ENCODE measurements at places on chromosomes 2 and 18.

GRCh38 chr2:19871836-19872235 lies 29.9 kb downstream of the TTC32 start:
- no peak for DNase-seq

DNA sequence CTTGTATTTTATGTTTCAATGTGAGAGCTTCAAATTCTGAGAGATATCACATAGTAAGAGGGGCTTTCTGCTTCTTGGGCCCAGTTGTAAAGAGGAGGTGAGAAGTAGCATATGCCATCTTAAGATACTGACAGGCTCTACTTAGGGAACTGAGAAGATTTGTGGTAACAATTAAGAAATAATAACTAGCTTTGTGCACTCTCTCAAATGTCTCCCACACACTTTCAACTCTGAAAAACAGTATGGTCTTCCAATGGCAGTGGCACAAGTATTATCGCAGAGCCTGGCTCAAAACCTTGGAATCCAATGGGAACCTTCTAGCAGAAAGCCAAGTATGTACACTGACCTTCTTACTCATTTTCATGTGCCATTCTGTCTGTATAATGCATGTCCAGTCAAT lies 80.3 kb upstream of the FAM237A start:
- no peak for DNase-seq

- DNase-seq: no peak
These were observed 48.3 kb upstream of the PLA2R1 start for GRCh38 chr2:160110674-160111239.

- DNase-seq: no peak
These were observed 53.7 kb upstream of the HDAC4 start for GRCh38 chr2:239454507-239454906.

GRCh38 chr18:48356151-48356745 lies 52.9 kb downstream of the ZBTB7C start:
- DNase-seq: no peak

GRCh38 chr2:1321321-1321720 lies 91.9 kb upstream of the TPO start:
- DNase-seq: no peak

DNA sequence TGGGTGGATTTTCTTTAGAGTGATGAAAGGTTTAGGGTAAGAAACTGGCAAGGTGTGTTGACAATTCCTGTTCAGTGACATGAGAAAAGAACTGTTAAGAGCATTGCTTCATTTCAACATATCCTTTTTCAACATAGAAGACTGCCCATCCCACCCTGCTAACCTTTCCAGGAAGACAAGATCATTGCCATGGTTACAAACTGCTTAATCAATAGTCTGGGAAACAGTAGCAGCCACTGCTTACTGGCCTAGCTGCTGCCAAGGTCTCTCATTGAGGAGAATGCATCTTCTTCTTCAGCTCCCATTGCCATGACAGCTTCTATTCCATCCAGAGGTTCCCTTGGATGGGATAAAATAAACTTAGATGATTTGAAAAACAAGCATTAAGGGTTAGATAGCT lies 212.1 kb downstream of the LRRTM1 start:
- no peak for DNase-seq

DNA sequence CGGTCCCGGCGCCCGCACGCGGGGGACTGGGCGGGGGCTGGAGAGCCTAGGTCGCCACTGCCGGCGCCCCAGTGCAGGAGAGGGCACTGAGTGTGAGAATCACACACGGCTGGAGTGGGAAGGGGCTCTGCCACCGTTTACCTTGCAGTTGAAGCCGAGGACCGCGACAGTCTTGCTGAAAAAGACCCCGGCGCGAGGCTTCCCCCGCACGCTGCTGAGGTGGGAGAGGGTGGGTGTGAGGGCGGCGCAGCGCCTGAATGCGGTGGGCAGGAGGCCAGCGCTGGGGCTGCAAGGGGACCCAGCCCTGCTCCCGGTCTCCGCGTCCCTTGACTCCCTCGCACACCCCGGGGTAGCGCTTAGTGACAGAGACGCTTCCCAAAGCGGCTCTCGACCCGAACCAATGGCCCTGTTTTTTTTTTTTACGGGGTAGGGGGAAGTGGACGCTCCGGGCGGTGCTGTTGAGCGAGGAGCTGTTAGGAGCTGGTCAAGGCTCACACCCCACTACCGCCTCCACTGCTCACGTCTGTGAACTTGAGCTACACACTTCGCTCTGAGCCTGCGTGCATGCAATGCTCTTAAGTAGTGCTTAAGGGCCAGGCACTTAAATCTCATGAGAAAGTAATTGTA lies 794 bp downstream of the NOTO start:
- no peak for DNase-seq

GRCh38 chr2:225027061-225027762 lies 15.1 kb downstream of the DOCK10 start:
- DNase-seq: no peak

DNA sequence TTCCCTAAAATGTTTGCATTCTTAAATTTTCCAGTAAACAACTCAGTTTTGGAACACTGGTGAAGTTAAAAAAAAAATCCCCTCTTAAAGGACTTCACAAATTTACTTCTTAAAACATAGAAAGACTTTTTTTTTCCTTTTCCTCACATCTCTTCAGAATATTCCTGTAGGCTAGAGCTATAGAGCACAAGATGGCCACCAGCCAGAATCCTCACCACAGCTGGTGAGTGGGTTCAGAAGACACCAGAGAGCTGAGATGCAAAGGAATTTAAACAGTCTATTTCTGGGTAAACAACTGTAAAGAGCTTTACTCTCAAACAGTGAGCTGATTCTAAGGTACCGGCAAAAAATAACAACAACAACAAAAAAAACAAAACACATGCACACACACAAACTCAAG lies 252.8 kb downstream of the LRP1B start:
- no peak for DNase-seq

DNA sequence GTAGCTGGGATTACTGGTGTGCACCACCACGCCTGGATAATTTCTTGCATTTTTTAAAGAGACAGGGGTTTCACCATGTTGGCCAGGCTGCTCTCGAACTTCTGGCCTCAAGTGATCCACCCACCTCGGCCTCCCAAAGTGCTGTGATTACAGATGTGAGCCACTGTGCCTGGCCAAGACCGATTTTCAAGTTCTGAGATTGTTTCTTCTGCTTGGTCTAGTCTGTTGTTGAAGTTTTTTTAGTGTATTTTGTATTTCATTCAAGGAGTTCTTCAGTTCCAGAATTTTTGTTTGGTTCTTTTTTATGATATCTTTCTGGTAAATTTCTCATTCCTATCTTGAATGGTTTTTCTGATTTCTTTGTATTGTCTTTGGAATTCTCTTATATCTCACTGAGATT lies 96.4 kb downstream of the ANKRD12 start:
- no peak for DNase-seq

DNA sequence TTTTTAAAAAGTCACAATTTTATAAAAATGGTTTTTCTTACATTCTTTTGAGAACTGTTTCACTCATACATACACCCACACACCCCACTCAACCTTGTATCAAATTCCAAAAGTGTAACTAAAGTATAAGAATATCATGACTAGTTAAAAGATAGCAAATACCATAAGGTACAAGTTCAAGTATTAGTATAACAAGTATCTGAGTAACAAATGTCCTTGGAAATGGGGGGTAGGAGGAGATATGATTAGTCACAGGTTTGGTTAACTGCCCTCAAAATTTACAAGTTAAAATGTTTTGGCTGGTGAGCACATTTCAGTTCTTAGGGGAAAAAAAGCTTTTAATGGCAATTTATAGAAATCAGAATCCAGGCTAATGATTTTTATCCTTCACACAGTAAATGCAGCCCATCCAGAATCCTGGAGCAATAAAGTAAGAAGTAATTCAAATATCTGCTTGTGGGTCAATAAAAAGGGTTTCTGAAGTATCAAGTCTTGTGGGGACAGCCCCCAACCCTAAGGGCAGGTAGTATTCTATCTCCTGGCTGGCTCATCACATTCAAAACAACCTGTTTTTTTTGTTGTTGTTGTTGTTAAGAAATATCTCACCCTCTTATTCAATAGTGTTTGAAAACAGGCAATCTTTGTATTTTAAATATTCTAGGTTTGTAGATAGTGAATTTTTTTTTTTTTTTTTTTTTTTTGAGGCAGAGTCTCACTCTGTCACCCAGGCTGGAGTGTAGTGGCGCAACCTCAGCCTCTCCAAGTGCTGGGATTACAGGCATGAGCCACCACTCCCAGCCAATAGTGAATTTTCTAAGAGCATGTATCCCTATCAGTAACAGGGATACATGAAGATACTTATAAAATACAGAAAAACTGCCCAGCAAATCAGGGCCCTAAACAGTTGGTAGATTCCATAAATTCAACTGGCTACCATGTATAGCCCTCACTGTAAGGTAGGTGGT lies 14.5 kb downstream of the IAH1 start:
- DNase-seq: no peak

GRCh38 chr2:216147172-216148131 lies 38.3 kb downstream of the XRCC5 start:
- no peak for DNase-seq

DNA sequence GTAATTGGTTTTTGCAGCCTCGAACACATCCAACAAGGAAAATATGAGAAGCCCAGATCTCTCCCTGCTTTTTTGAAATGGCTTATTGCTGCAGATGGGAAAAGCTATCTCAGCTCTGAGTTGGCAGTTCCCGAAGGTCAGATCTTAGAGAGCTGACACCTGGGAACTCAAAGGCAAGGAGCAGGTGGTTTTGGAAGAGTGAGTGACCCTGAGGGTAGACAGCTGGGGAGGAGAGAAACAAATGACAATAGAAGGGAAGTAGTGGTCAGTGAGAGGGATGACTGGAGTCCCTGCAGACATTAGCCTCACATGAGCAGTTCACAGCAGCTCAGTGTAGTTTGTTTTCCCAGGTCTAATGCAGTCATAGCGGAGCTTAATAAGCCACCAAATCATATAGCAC lies 317.9 kb downstream of the STK39 start:
- no peak for DNase-seq

DNA sequence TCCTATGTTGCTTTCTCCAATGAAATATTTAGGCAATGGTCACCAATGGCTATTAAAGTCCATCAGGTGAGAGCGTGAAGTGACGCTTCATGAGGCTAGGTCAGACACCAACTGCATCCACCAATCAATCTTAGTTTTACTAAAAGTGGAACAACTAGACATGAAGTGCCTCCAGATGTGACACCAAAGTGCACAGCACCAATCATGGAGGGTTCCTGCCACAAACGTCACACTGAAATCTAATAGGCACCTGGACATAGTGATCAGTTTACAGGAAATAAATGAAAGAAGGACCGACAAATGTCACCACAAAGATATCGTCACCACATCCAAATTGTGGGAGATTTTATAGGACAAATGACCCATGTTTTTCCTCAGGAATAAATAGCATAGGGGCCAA lies 70.5 kb downstream of the PSMG2 start:
- no peak for DNase-seq

DNA sequence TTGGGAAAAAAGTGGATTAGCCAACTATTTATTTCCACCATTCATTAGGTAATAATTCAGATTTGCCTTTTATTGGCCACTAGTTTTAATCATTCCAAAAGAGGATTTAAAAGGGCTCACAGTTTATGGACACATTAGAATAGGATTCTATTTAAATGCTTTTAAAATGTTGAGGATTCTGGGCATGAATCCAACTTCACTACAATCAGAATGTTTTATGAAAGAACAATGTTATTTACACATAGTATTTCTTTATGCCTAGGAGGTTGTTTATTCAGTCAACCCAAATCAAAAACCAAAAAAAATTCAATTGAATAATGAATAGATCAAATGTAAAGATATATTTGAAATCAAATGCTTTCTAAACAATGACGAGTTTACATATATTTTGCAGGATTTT lies 232.2 kb downstream of the GULP1 start:
- DNase-seq: no peak

DNA sequence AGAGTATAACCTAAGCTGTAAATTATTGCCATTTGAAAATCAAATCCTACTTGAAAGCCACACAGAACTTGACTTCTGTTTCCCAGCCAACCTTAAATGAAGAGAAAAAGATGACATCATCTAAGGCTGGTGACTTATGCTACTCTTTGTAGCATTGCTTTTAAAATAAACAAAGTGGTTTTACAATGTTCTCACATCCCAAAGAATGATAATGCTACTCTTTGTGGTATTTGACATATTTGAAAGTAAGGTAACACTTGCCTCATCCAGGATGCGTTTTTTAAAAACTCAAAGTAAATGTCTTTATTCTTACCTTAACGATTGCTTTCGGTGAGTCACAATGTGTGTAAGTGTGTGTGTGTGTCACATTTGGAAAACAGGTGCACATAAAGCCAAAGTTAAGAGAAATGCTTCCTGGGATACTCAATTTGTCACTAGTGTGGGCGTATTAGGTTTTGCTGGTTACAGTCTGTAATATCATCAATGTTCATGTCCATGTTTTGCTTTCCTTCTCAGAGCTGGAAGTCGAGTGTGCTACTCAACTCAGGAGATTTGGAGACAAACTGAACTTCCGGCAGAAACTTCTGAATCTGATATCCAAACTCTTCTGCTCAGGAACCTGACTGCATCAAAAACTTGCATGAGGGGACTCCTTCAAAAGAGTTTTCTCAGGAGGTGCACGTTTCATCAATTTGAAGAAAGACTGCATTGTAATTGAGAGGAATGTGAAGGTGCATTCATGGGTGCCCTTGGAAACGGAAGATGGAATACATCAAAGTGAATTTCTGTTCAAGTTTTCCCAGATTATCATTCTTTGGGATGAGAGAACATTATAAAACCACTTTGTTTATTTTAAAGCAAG lies 2.6 kb downstream of the PMAIP1 start:
- no peak for DNase-seq

DNA sequence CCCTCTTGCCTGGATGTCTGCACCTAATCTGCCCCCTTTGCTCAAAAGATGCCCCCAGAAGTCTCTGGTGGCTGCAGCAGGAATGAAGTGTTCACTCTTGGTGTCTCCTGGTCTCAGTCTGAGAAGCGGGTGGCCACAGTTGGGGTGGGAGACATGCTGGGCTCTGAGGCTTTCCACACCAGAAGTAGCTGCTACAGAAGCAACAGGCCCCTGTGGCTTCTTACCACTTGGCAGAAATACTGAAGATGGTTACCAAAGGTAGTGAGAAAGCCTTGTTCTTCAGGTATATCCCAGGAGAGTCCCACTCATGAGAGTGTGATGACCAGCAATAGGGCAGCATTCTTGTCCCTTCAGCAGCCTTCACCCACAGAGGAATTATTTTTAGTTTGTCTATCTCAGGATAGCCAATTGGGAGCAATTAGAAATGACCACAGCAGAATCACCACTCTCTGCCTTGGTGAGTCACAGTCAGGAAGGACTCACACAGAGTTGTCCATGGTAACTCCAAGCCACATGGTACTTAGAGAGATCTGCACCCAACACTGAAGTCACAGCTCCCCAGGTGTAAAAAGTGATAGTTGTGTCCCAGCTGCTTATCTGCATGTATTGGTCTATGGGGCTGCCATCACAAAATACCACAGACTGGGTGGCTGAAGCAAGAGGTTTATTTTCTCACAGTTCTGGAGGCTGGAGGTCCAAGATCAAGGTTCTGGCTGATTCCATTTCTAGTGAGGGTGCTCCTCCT lies 169.8 kb upstream of the ID2 start:
- no peak for DNase-seq

- DNase-seq: no peak
These were observed 211.4 kb downstream of the PRKCE start for GRCh38 chr2:45862843-45863242.
